ENCODE measurements at places on chromosomes 6 and 20.

DNA sequence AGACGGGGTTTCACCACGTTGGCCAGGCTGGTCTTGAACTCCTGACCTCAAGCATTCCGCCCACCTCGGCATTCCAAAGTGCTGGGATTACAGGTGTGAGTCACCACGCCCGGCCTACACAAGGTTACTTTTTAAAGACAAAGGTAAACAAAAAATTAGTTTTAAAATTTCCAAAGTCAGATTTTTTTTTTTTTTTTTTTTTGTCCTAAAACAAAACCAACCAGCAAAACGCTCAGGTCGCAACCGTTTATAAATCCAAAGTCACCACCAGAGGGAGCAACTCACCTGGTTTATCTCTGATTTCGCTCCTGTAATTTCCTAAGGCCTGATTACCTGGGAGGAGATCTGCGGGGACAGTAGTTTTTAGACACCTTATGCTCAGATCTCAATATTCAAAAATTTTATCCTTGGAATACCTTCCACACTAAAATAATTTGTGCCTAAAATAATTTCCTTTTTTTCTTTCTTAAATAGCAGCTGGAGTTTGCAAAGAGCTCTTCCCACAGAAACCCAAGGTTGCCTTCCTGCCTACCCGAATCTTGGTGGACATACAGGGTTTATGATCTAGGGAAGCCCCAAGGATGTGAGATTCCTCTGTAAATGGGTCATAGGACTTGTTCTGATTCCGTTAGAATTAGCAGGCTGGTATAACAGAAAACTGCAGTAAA is 19.8 kb upstream of the TREM1 start:
- no peak for DNase-seq

DNA sequence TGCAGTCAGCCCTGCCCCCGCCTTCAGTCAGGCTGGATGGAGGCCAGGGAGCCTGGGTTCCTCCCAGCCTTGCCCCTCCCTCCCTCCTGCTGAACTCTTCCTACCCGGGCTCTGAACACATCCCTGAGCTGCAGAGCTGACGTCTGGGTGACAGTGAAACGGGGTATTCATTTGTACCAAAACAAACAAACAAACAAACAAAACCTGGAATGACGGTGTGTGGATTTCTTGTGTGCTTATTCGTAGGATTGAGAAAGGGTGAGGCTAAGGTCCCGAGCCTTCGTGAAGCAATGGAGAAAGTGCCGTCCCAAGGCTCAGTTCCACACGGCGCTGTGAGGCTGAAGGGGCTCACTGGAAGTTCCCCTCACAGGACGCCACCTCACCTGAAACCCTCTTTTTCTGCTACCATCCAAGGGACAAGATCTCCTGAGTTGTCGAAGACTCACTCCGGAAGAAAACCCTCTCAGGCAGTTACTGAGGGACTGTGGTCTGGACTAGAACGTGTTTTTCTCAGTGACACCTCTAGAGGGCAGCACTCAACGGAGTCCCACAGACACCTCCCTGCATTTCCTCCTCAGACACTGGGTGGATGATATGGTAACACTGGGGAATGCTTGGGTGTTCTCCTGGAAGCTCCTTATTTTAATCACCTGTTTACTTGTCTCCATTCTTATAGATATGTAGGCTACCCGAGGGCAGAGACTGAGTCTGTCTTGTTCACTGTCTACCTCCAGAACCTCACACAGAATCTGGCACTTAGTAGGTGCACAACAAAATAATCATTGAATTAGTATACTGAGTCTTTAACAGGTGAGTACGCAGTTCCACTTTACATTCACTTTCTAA is 27.3 kb downstream of the GSTA3 start:
- DNase-seq, result peak; percentile 20

GRCh38 chr6:36098920-36099647 is 31.2 kb upstream of the MAPK13 start:
- DNase-seq, result no peak

GRCh38 chr6:4802312-4802935 is 26.2 kb downstream of the CDYL start:
- no peak for DNase-seq

DNA sequence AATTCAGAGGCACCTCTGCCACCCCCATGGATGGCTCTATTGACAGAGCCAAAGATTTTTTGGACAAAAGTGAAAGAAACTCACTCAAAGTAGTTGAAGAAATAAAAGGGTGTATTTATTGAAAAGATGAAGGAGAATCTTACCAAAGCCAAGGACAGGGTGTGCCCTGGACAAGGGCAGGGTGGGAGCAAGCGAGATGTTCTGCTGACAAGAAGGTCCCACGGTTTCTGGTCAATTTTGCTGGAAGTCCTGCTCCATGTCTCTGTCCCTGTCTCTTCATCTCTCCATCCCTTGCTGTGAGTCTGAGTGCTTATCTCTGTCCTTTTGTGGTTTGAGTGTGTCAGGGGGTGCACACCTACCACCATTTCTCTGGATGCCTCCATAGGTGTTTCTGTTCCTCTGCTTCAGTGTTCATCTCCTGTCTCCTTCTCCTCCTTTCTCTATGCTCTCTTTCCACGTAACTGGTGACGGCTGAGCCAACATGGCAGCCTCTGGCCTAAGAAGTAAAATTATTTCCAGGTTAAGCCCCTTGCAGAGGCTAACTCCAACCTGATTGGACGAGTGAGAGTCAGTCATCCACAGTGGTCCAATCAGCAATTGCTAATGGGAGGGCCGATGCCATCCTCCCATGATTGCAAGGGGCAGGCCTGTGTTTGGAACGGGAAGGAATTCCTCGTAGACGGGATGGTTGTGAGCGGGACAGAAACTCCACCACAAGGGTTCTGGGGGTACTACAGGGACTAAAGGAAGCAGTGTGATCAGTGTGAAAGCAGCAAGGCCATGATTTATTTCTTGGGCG is 502.1 kb upstream of the CDH4 start:
- no peak for DNase-seq

- no peak for DNase-seq
Observed at GRCh38 chr6:39493777-39494176, 171.3 kb upstream of the KCNK16 start.

DNA sequence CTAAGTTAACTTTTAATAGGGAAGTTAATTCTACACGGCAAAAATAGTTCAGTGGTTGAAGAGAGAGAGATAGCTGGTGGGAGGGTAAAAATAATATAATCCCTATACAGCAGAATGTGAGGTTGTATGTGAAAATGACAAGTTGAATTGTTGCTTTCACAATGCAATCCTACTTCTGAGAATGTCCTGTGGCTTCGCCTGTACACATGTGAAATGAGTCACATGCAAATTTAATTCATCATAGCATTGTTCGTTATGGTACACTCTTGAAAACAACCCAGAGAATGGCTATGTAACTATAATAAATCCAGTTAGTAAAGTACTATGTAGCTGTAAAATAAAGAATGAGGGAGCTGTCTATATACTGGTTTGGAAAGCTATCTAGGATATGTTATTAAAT is 46.0 kb upstream of the HINT3 start:
- no peak for DNase-seq

DNA sequence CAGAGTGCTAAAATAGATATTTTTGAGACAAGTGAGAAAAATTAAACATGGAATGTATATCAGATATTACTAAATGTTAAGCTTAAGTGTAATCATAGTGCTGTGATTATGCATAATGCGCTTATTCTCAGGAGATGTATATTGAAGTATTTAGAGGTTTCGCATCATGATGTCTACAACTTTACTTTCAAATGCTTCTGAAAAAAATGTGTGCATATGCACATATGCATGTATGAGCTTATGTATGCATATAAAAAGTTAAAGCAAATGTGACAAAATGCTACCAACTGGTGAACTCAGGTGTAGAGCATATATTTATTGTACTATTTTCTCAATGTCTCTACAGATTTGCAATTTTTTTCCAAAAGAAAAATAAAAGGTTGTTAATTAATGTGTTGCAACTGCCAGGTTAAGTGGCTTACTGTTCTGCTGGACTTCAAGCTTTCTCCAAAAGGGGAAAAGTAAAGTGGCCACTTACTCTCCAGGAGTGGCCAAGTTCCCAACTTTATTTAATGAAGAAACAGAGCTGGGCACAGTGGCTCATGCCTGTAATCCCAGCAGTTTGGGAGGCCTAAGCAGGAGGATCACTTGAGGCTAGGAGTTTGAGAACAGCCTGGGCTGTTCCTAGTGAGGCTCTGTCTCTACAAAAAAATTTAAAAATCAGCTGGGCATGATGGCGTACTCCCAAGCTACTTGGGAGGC is 48.9 kb downstream of the B4GALT5 start:
- DNase-seq, result no peak

DNA sequence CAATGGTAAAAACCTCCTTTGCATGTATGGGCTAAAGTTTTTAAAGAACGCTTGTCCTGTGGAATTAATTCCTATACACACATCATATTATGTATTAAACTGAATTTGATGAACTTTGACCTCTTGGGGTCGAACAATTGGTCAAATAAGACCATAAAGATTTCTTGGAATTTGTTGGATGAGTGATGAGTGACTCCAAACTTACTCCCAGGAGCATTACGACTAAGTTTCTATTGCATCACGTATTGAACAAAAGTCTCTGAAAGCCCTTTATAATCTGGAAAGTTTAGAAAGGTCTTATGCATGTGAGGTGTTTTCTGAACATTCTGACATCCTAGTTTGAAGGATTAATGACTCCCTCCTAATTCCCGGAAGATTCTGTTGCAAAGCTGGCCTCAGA is 126.9 kb upstream of the BMP5 start:
- no peak for DNase-seq

DNA sequence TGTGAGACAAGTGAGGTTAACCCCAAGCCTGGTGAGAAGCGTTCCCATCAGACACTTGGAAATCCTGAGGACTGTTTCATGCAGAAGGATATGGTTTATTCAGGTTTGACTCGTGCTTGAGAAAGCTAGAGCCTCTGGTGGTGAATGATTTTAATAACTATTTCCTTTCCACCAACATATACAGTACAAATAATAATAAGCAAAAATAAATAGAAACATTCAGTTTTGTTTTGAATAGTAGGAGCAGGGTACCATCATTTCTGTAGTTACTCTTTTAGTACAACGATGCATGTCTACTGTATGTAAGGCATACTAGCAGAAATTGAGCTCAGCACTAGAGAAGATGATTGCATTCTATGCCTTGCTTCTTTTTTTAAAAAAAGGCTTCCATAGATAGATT is 33.5 kb downstream of the PLG start:
- DNase-seq, result no peak

GRCh38 chr20:3046677-3047462 is 1.0 kb downstream of the MRPS26 start:
- DNase-seq, result no peak

DNA sequence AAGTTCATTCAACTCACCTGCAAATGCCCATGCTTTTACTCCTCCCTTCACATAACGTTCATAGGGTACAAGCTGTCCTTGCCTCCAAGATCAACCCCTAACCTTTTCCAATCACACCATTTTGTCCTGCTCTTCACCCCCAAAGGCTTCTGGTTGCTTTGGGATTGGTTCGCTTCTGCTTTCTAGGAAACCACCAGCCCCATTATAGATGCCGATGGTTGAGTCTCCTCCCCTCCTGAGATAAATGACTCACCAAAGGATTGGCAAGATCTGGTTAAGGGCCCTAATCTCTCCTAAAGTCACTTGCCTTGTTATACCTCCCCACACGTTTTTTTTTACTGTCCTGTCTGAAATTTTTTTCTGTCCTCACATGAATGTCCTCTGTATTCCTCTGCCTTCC is 311.4 kb downstream of the HACE1 start:
- no peak for DNase-seq

DNA sequence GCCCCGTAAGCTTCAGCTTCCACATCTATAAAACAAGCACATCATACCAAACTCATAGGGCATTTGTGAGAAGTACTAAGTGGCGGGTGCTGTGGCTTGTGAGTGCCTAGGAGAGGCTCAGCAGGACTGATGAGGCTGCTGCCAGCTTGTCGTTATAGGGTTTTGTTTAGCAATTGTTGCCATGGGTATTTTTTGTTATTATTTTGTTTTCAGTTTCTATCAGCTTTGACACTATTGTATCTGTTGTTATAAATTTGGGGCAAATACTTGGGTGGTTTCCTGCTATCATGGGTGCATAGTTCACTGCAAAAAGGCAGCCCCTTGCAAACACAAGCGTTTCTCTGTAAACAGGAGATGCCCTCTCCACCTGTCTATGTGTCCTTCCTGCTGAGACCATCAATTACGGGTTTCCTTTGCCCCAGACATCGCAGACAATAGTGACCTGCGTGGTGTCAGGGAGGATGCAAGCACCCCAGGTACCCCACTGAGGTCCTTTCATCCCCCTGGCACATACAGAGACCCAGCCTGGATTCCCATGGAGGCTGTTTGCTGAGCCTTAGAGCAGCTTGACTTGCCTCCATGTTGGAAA is 3.1 kb upstream of the CCDC167 start:
- peak; percentile 75 for DNase-seq

GRCh38 chr6:30820193-30820592 is 64.1 kb upstream of the DDR1 start:
- DNase-seq, result no peak

GRCh38 chr6:149961728-149962425 is 1.9 kb upstream of the ULBP1 start:
- no peak for DNase-seq

DNA sequence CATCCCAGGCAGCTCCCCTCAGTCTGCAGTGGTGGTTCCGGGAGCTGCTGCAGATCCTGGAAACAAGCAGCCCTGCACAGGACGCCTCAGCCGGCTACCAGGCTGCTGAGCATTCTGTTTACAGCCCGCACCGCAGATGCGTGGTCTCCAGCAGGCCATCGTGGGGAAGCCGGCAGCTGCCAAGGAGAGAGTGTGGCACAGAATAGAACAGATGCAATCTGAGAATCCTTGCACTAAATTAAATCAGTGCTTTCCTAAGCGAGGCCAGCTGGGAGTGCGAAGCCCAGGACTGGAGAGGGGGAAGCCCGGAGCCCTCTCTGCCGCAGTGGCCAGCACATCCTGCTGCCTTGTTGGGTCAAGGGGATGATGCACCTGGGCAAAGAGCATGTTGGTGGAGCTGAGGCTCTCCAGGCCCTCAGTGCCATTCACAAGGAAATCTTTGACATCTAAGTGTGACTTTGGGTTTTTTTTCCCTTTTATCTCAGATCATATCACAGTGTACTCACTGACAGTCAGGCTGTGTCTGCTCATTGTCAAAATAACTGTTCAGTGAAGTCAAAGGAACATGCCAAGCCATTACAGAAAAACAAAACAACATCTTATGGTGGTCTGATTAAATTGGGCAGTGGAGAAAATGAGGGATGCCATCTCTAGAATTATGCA is 118.1 kb downstream of the SYNDIG1 start:
- DNase-seq, result no peak
